ENCODE measurements at places on chromosomes 2 and 18.

GRCh38 chr18:3983351-3983969 lies 471.6 kb downstream of the DLGAP1 start:
- no peak for DNase-seq

- no peak for DNase-seq
Observed at GRCh38 chr2:13050764-13051163, 334.0 kb downstream of the TRIB2 start.

DNA sequence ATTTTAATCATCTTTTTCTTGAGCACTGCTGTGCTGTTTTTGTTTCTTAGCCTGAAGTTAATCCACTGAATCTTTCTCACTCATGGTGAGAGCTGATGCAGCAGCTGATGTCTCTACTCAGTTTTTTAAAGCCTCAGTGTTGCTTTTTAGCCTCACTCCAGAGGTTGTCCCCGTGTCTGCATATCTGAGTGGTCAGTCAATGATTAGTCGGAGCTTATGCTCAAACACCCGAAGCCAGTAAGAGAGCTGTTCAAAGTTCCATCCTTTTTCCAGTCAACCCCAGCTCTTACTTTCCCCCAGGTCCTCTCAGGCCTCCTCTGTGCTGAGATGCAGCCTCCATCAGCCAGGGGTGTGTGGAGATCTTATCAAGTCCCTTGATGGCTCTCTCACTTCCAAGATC lies 81.1 kb downstream of the MBOAT2 start:
- DNase-seq, result no peak

GRCh38 chr2:10285191-10285555 lies 17.5 kb upstream of the HPCAL1 start:
- no peak for DNase-seq

DNA sequence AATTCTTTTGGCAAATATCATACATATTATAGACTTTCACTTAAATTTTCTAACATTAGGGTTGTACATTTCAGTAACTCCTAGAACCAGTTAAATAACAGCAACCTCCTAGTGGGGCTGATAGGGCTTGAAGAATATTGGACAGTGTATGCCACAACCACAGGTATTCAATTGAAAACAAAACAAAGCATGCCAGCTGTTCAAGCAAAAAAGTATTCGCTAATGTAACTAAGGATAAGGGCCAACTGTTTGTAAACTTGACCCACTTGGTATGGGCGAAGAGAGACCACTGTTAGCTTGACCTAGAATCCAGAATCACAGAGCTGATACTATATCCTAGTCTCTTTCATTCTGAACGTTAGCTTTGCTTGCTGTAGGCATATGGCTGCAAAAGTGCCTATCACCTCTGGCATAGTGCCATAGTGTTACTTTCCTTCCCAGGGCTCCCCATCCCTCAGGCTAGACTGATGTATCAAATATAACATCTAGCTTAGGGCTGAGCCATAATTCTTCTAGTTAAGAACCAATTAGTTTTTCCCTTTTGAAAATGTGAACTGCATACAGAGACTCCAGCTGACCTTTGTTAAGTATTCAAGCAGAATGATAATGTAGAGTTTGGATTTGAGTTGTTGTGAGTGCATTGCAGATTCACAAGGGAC lies 458.8 kb upstream of the NRXN1 start:
- DNase-seq, result no peak

DNA sequence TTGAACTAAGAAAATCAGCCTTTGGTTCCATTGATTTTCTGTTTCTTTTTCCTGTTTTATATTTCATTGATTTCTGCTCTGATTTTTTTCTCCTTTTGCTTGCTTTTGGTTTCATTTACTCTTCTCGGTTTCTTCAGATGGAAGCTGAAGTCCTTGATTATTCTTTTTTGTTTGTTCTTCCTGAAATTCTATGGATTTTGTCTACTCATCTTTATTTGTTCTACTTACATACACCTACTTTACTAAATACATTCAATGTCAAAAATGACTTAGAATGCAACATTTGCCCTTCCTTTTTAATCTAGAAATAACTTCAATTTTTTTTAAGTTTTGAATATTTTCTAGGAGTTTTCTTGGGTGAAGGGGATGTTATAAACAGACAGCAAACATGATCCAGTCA lies 612.5 kb downstream of the METTL4 start:
- no peak for DNase-seq

GRCh38 chr18:57749604-57749970 lies 53.5 kb downstream of the ATP8B1 start:
- DNase-seq, result no peak

DNA sequence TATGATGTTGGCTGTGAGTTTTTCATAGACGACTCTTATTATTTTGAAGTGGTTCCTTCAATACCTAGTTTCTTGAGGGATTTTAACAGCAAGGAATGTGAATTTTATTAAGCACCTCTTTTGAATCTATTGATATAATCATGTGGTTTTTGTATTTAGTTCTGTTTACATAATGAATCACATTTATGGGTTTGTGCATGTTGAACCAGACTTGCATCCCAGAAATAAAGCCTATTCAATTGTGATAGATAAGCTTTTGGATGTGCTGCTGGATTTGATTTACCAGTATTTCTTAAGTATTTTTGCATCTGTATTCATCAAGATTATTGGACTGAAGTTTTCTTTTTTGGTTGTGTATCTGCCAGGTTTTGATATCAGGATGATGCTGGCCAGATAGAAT lies 131.6 kb upstream of the SCN7A start:
- no peak for DNase-seq

DNA sequence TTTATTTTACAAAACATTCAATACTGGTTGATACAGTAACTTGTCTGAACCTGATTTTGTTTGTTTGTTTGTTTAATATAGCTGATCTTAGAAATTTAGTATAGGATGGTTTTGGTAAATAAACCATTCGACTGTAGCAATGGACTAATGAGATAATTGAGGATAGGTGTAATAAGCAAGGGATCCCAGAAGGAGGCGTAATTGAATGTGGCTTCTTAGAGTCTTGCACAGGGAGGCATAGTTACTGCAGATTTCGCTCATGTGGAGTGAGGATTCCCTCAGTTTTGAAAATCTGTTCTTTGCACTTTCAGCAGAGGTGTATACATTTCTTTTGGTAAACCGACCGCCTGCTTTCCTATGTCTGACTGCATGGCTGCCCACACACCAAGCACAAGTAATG lies 709.6 kb downstream of the SOCS6 start:
- DNase-seq, result no peak

- DNase-seq, result no peak
Observed at GRCh38 chr2:120745420-120746111, 9.9 kb downstream of the GLI2 start.

DNA sequence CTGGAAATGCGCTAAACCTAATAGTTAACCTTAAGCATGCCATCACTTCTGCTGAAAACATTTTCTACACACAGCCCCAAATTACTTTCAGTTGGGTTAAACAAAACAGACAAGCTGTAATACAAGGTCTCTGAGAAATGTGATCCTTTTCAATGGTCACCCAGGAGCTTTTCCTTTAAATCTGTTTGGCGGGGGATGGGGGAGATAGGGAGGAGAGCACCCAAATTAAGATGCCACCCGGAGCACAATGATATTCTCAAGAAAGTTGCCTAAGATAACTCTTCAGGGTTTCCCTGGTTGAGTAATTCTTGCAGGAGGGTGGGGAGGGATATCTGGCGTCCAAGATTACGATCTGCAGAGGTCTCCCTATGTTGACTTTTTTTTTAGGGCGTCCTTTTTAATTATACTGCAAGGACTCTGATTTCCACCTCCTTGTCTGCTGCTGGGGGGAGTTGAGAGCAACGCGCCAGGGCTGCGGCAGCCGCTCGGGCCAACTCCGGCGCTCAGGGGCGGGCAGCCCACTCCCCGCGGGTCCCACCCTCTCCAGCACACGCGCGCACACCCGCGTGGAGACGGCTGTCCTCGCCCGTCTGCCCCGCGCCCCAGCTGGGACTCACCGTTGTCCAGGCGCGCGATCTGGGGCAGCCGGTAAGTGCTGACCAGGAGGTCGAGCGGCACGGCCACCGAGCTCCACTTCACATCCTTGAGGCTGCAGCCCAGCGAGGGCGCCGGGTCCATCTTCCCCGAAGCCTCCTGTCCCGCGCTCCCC lies 807 bp downstream of the GAREM1 start:
- DNase-seq, result no peak

- DNase-seq, result peak; percentile 25
Observed at GRCh38 chr2:199704358-199705238, 146.4 kb downstream of the FTCDNL1 start.

- DNase-seq, result peak; percentile 72
Observed at GRCh38 chr2:88626171-88627054, 851 bp downstream of the EIF2AK3 start.

DNA sequence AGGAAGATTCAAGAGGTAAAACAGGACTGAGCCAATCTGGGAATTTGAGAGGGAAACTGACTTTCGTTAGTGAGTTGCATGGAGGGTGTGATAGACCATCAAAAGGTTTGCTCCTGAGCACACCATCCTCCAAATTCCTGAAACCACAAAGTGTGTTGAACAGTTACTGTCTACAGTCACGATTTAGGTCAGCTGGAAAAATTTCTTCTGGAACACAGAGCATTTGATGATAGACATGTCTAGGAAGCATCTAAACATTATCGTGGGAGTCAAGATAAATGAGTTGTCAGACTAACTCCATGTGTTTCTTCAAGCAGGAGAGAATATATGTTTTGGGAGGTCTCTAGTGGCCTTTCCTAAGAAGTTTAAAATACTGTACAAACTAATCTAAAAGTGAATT lies 449.4 kb upstream of the SLC14A2 start:
- DNase-seq, result no peak

GRCh38 chr2:203532957-203533658 lies 2.0 kb downstream of the RAPH1 start:
- DNase-seq, result no peak

DNA sequence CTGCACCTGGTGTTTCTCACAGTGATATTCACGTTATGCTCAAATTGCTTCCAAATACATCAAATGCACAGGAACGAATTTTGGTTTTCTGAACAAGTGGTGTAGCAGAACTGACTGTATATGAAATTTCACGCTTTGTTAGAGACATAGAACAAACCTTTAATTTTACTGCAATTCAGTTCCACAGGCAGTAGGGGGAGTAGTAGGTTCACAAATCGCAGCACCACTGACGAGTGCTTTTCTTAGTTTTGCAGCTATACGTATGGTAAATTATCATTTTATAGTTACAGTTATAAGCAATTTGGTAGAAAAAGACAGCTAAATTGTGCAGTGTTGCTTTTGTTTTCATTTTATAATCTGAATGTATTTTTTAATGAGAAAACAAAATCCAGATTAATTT lies 113.3 kb downstream of the KIAA1328 start:
- DNase-seq, result peak; percentile 29

GRCh38 chr2:72797740-72798139 lies 28.1 kb downstream of the EXOC6B start:
- no peak for DNase-seq

DNA sequence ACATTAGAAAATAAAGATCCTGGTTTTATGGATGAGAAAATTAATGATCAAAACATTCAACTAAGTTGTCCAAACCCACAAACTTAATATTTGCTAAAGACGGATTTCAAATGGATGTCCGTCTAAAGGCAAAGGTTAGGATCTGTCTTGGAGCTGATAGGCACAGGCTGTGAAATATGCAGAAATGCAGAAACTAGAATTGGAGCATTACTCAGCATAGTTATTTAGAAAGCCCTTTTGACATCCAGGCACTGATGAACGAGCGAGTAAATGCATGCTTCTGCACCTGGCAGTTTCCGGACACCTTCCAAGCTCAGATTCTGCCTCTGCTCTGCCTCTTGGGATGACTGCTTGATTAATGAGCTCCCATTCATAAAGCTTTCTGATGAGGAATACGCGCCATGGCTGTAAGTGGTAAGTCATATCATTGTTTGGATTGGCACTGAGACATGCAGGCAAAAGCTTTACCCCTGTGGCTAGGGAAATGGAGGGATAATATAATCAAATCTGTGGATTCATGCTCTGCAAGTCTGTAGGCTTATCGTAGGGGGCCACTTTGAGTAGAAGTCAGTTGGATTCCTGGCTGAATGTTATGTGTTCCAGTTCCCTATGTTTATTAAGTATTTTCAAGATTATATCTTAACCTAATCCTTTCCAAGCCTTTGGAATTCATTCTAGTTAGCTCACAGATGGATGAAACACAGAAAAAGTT lies 2176.3 kb upstream of the CELF4 start:
- no peak for DNase-seq

DNA sequence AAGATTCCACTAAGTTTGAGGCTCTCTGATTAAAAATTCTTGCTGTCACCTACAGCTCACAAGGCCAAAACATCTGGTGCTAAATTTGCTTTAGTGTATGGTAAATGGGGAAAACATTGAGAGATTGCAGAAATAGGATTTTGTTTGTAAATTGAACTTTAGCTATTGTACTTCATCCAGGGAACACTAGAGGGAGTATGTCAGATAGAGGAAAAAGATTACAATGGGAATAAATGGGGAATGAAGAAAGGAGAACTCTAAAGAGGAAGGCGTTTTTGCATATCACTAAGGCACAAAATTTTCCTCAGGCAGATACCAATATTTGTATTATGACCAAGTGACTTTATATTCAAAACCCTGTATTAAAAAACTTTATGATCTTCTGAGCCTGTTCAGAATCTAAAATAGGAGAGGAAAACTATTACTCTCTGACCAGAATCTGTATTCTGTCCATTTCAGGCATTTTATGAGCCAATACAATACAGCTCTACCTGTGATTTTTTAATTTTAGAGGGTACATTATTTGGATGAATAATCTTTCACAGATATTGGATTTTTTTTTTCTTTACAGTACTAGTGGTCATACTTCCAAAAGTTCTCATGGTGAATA lies 52.3 kb upstream of the ITGB6 start:
- no peak for DNase-seq

- DNase-seq, result no peak
Observed at GRCh38 chr2:201420442-201421113, 30.7 kb downstream of the TRAK2 start.

DNA sequence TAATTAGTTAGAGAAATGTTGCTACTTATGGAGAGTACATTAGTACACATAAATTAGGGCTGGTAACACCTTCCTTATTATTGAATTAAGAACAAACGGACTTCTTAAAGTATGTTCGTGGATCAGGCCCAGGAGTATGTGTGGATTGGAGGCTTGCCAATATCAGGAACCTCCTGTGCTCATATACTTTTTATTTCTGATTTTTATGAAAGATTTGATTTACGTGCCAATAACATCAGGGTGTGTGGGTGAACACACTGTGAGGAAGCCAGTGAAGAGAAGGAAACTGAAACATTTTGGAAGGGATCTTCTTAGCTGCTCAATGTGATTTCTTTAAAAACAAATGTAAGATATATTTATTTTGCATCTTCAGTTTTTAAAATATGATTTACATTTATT lies 113.0 kb downstream of the EFEMP1 start:
- DNase-seq, result no peak

- DNase-seq, result no peak
Observed at GRCh38 chr2:102112692-102113665, 29.6 kb upstream of the IL1R1 start.

All from activated CD8-positive, alpha-beta T cell treated with anti-CD3 and anti-CD28 coated beads, Interleukin-2, amount 10 ng/mL, durations not matched to agents 7 days and 5 days (primary cell).